ENCODE measurements at places on chromosomes 3 and 15.

DNA sequence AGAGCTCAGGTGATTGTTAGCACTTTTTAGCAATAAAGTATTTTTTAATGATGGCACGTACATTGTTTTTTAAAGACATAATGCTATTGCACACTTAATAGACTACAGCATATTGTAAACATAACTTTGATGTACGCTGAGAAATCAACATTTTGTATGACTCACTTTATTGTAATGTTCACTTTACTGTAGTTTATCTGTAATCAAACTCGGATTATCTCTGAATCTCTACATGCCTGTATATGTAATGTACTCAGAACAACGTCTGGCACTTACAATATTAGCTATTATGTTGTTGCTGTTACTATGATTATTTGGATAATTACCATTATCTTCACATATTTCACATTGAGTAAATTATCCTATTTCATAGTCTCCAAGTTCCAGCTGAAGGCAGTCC, 137.9 kb upstream of the CHRM5 start:
- no peak for DNase-seq

GRCh38 chr15:82839136-82839535, 29.7 kb downstream of the WHAMM start:
- DNase-seq: no peak

DNA sequence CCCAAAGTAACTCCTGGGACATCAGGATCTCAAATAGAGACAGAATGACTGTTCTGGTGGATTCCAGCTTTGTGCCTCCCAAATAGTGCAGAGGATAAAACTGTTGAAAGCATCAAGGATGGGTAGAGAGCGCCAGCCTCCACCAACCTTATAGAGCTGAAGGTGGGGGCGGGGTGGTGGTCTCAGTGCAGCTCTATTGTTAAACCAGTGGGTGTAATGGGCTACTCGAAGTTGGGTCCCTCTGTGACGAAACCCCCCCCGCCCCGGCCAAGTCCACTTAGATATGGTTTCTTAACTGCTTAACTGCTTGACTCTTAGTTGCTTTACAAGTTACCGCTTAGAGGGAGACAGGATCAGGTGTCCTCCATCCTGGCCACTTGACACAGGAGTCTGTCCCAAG, 22.7 kb downstream of the DHX30 start:
- DNase-seq: no peak

- DNase-seq: no peak
These were observed 630 bp downstream of the CACNA2D2 start for GRCh38 chr3:50502584-50503423.

DNA sequence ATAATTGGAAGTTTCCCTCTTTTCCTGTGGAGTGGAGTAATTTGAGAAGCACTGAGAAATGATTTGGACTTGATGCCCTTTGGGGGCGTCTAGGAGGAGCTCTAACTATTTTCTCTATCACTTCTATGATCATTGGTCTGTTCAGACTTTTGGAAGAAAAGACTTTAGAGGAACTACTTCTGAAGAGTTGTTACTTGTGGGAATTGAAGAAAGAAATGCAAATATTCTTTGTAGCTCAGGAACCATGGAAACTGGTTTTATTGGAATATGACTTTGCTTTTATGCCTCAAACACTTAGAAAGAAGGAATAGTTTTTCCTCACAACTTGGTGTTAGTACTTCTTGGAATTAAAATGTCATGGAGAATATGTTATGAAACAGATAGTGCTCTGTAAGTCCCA, 122.0 kb upstream of the ALDH1A3 start:
- DNase-seq: no peak
